ENCODE measurements at places on chromosomes 3 and 15.

DNA sequence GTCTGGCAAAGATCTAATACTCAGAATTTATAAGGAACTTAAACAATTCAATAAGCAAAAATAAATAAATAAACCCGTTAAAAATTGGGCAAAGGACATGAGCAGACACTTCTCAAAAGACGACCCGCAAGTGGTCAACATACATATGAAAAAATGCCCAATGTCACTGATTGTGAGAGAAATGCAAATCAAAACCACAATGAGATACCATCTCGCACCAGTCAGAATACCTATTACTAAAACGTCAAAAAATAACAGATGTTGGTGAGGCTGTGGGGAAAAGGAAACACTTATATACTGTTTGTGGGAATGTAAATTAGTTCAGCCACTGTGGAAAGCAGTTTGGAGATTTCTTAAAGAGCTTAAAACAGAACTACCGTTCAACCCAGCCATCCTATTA lies 188.0 kb upstream of the MRPL3 start:
- DNase-seq = no peak

DNA sequence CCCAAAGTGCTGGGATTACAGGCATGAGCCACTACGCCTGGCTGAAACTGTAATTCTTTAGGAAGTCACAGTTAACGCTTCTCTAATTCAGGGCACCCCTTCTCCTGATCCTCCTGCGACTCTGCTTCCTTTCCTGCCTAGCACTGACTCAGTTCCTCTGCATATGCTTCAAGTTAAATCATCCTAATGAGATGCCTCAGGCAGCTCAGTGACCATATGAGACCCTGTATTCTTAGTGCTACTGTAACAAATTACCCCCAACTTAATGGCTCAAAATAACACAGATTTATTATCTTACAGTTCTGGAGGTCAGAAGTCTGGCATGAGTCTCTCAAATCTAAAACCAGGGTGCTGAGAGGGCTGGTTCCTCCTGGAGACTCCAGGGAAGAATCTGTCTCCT lies 271.8 kb upstream of the LYSMD4 start:
- no peak for DNase-seq

DNA sequence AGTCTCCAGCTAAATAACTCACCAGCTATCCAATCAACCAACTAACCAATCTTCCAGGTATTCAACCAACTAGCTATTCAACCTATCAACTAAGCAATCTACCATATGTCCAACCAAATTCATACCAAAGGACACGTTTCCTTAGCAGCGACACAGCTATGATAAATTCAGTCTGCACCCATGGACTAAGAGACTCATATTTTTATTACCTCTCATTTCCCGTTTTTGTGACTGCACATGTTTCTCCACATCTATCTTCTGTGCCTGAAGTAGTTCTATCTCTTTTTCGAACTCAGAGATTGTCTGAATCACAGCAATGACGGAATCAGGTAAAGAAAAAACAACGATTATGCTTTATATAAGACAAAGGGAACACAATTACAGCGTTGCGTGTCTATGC lies 34.0 kb upstream of the GNB5 start:
- no peak for DNase-seq

DNA sequence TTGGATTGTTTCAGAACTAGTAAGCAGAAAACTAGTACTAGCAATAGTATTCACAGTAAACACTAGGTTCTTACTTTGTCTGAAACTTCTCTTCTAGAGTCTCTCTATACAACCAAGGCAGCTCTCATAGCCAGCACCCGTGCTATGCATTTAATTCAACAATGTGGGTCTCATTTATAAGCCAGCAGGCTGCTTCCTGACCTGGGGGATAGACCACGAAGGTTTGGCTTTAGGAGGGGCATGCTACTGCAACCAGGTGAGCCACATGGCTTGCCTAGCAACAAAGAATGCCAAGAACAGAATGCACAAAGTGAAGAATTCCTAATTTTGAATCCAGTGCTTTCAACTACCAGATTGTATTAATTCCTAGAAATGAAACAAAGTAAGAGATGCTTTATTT lies 213.8 kb downstream of the CHST2 start:
- no peak for DNase-seq

GRCh38 chr3:15291589-15292541 lies 40.5 kb downstream of the SH3BP5 start:
- no peak for DNase-seq

DNA sequence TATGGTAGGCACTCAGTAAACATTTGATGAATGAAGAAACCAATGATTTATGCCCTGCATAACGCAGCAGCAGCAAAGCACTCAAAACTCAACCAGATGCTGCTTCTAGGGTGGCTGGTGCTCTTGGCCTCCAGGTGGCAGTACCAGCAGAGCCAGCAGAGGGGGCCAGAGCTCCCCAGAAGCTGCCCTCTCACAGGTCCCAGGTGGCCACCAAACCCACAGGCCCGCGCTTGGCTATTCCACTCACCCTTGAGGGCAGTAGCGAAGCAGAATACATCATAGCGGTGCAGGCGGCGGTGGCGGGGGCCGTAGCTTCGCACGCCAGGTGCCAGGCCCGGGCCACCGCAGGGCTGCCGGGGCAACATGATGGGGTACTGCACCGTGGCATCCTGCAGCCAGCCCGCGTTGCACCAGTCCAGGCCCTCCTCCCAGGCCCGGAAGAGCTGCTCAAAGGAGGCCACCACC lies 16.6 kb downstream of the HAPLN3 start:
- DNase-seq = no peak

DNA sequence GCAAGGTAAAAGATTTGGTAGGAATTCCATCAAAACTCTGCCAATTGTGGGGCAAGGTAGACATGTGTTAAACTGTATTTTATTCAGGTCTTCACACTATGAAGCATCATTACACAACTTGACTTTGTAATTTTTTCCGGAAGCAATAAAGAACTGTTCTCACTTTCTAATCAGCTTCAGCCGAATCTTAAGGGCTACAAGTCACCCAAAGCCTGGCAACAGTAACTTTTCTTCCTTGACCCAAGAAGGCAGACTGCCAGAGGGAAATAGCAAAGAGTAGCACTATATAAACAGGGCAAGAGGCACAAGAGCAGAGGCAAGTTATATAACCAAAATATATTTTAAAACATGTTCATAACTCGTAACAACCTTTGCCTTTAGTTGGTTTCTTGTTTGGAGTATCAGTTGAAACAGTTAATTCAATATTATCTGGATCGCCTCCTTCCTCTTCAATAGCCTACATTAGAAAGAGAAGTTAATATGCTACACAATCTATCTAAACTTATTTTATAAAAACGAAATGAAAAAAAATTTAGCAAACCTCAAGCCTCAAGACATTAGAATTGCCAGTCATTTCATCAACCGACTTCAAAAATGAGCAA lies 1.4 kb downstream of the SLTM start:
- DNase-seq = peak; percentile 58

GRCh38 chr15:71333839-71334238 lies 218.6 kb downstream of the THSD4 start:
- no peak for DNase-seq

DNA sequence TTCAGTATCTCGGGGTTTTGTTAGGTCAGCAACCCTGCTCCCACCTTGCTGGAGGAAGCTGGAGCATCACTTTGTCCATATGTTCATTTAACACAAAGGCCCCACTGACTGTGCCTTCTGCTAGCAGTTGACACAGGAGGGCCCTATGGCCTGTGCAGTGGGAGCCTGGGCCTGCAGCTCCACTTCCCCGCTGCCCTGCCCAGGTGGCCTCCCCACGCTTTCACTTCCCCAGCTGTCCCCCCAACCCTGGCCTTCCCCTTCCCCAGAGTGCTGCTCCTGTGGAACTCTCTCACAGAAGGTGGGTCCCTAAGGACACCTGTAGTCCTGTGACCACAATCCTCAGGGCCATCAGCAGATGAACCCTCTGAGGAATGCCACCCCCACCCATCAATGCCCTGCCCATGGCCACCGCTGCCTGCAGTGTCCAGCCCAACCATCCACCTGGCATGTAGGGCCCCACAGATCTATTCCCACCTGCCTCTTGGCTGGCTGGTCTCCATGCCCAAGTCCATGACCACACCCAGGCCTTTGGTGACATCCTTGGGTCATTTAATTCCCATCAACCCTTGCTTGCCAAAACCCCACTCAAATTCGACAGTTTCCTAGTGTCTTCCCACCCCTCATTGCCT lies 13.5 kb downstream of the TBC1D21 start:
- DNase-seq = no peak

DNA sequence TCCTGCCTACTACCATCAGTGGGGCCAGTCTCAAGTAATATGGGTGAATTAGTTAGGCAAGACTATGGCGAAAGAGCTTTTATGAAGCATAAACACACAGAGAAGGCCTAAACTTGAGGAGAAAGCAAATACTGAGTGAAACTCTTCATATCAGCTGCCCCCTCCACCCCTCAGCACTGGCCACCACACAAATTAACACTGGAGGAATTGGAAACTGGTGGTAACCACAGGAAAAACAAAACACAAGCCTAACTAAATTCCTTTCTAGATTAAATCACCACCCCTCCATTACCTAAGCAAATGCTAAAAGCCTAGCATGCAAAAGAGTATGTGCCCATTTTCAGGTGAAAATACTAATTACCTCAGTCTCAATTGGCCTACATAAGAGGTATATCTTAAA lies 774.7 kb upstream of the NECTIN3 start:
- DNase-seq = no peak

DNA sequence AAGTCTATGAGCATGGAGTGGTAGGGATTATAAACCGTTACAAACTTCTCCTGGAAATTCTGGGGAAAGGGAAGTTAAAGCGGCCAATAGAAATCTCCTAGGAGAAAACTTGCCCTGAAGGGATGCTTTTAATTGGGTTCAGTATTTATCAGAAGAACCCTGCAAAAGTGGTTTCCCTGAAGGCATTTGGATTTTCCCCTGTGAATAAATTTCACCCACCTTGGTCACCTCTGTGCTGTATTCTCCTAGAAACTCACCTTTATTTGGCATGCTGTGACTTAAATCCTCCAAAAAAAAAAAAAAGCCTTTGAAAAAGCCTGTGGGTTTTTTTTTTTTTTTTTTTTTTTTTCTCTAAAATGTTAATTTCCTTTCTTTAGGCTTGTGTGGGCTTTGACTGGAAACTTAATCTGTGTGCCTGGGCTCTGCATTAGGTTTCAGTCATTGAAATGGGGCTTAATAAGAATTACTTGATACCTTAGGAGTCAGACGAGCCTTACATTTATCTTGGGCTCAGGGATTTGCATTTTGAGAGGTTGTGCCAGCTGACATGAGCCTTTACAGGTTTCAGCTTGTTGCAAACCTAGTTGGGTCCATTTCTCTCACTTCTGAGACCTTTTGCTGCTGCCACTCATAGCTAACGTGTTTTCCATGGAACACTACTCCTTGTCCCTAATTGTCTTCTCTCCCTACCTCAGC lies 22.0 kb downstream of the TGFBR2 start:
- DNase-seq = no peak

- DNase-seq = no peak
Measured at GRCh38 chr3:178474526-178474925, 61.7 kb upstream of the KCNMB2 start.

GRCh38 chr3:8201886-8202285 lies 299.7 kb upstream of the LMCD1 start:
- DNase-seq = no peak

DNA sequence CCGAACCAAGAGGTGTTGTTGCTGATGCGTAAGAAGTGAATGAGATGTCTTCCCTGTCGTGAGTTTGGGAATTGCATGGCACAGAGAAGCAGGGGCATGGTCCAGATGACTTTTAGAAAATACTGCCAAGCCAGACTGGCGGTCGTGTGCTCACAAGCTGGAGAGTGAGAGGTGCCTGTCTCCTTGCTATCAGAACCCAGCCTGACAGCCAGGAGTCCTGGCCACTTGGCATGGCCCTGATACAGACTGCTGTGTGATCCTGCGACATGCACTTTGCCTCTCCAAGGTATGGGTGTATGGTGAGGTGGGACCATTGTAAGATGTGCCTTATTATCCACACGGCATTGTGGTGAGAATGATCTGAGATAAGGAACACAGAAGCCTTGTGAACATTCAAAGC lies 93.0 kb downstream of the SMAD3 start:
- no peak for DNase-seq

DNA sequence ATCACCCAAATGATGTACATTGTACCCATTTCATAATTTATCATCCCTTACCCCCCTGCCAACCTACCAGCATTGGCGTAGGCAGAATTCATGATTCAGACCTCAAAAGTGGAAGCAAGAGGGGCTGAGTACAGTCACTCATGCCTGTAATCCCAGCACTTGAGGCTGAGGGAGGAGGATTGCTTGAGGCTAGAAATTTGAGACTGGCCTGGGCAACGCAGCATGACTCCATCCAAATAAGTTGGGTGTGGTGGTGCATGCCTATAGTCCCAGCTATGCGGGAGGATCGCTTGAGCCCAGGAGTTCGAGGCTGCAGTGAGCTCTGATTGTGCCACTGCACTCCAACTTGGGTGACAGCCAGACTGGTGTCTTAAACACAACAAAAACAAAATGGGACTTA lies 10.4 kb downstream of the TTC14 start:
- DNase-seq = no peak

DNA sequence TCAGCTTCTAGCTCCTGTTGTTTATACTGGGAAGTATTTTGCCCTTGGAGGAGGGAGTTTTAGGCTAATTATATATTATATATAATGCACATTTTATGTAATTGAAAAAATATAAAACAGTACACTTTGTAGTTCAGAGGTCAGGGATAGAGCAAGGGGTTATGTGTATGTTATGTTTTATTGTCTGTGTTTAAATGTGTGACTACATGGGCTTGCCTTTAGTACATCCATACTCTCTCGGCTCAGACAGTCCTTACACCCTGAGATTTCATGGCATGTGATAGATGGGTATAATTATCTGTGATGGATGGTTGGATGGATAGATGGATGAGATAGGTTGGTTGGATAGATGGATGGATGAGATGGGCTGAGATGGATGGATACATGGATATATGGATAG lies 17.4 kb upstream of the ST3GAL6 start:
- DNase-seq = no peak

- DNase-seq = no peak
Measured at GRCh38 chr15:43515741-43516140, 1.7 kb upstream of the MAP1A start.

DNA sequence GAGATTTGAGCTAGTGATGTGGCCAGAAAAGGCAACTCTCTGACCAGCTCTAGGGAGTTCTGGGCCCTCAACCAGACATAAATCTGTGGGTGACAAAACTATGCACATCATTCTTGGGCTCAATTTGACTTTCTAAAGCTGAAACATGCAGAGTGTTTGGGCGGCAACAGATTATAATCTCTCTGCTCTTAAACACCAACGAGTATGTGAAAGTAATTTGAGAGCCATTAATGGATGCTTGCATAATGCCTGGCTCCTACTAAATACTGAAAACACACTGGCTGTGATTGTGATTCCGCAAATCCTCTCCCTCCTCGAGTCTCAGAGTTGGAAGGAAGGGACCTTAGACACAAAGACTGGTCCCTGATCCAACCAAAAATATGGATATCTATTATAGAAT lies 186.7 kb downstream of the UACA start:
- no peak for DNase-seq

GRCh38 chr3:155387571-155387970 lies 94.1 kb upstream of the STRIT1 start:
- DNase-seq = no peak

GRCh38 chr3:149004622-149005021 lies 13.3 kb downstream of the GYG1 start:
- DNase-seq = no peak

GRCh38 chr3:36540888-36541518 lies 160.7 kb downstream of the STAC start:
- DNase-seq = no peak

- no peak for DNase-seq
Measured at GRCh38 chr3:61632568-61633175, 71.3 kb downstream of the PTPRG start.

GRCh38 chr3:157858821-157859220 lies 247.4 kb downstream of the SHOX2 start:
- DNase-seq = no peak

Measured in hematopoietic multipotent progenitor cell treated with erythropoietin and hydrocortisone succinate and interleukin-3 and kit ligand, for 17 days (in vitro differentiated cells).